ENCODE measurements at places on chromosomes 7 and 10. TPM values are rescaled to one million over a fixed set of nuclear protein-coding genes. Genes with fewer than 3 reads are reported as not detected.

- no peaks in the 10 kb centered on the region for H3K36me3 ChIP-seq
- H3K27me3 ChIP-seq = no peaks in the 10 kb centered on the region
- no peak overlapping the region for H3K27ac ChIP-seq
- no peak for DNase-seq
Measured at GRCh38 chr10:14695847-14696480, 78.7 kb downstream of the FAM107B start.

GRCh38 chr10:103197174-103197573 is 4.1 kb upstream of the NT5C2 start:
- H3K27ac ChIP-seq = peak overlapping the region; percentile 91
- H3K4me1 ChIP-seq = peaks cover 56% of the 10 kb centered on the region
- H3K36me3 ChIP-seq = no peaks in the 10 kb centered on the region
- H3K27me3 ChIP-seq = no peaks in the 10 kb centered on the region
- peak; percentile 68 for DNase-seq
- H3K4me3 ChIP-seq = no peak overlapping the region

- no peak overlapping the region for H3K4me3 ChIP-seq
- peaks cover 12% of the 10 kb centered on the region for H3K4me1 ChIP-seq
- H3K27me3 ChIP-seq = no peaks in the 10 kb centered on the region
- no peak for DNase-seq
Measured at GRCh38 chr10:17472481-17473227, 18.3 kb upstream of the ST8SIA6 start.

Gene PTF1A
- total RNA-seq = not detected

DNA sequence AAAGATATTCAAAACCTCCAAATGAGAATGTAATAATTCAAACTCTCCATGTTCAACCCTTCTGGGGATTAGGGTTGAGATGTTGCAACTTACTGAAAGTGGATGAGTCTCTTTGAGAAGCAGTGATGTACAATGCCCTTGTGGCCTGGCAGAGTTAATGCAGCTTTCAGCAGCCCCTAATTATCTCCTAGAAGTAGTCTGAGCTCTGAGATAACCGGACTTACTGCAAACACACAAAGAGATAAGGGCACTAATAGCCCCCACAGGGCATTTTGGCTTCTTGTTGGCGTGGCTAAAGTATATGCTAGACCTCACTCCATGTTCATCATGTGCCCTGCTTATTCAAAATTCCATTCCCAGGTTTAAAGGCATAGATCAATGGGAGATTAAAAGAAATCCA is 404.7 kb downstream of the NEBL start:
- no peaks in the 10 kb centered on the region for H3K4me1 ChIP-seq
- H3K4me3 ChIP-seq = no peak overlapping the region
- no peaks in the 10 kb centered on the region for H3K36me3 ChIP-seq
- no peaks in the 10 kb centered on the region for H3K27me3 ChIP-seq

Gene CPN1
- not detected for total RNA-seq

GRCh38 chr7:148621563-148621962 is 31.0 kb downstream of the C7orf33 start:
- H3K36me3 ChIP-seq = no peaks in the 10 kb centered on the region
- H3K27me3 ChIP-seq = peaks cover 16% of the 10 kb centered on the region
- no peak overlapping the region for H3K4me3 ChIP-seq
- no peak for DNase-seq

Gene WDFY4
- 0.83 TPM for total RNA-seq

DNA sequence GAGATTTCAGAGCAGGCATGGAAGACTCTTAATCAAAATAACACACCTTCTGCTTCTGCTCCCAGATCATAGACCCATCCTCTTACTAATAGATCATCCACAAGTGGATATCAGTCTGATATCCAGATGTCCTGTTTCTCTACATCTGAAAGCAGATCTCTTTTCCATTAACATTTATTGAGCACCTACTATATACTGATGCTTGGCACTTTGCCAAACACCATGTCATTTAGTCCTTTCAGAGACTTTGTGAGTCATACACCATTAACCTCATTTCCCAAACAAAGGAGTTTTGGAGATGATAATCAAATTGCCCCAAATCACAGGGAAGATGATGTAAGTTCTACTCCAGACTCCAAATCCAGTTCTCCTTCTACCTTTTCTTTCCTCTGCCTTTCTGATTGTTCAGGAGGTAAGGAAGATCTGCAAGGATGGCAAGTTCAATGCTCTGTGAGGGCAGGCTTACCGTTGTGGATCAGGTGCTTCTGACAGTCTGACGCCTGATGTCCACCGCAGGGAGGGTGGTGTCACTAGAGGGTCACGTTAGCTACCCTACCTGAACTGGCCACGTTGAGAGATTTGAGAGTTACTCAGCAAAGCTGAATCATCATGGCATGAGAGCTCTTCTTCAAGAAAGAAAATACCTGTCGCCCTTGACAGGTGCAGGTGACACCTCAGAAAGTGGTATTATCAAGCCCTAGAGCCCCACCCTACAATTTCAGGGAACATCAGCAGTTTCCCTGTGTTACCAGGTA is 269.6 kb upstream of the ZMIZ1 start:
- H3K4me3 ChIP-seq = no peak overlapping the region
- H3K4me1 ChIP-seq = peaks cover 26% of the 10 kb centered on the region
- H3K27me3 ChIP-seq = no peaks in the 10 kb centered on the region
- H3K27ac ChIP-seq = no peak overlapping the region

Data from heart left ventricle (tissue), 16 donors.